Fibroblast of skin of left biceps (primary cell): ENCODE measurements at places on chromosomes 1 and 21.

DNA sequence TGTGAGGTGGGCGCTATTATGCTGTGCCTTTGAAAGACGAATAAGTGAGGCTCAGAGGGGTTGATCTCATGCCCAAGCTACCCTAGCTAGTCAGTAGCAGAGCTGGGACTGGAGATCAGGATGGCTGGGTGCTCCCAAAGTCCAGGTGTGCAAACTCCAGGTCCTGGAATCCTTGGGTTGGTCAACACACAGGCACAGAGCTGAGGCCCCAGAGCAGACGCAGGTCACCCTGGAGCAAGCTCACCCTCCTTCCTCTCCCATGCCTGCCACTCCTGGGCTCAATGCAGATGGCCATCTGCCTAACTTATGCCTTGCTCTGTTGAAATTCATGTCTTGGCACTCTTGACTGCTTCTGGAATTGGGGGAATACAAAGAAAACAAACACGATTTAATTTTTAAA lies 587.2 kb downstream of the PTPRU start:
- DNase-seq = no peak

DNA sequence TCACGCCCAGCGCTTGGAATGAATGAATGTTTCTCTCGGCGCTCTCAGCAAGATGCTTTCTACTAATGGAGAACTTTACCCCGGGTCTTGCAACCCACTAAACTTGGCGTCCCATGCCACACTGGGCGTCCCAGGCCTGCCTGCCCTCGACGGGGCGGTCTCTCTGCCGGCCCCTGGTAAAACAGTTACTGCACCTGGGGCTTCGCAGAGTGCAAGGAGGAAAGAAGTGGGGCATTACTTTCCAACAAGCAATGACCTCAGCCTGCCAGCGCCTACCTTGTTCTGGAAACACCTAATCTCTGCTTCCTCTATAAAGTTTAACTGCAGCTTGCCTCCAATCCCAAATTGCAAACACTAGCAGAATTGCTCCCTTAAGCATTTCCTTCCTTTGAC lies 27.8 kb upstream of the NFIA start:
- DNase-seq = no peak

- DNase-seq = peak; percentile 84
Observed at GRCh38 chr1:64223329-64224151, 20.1 kb downstream of the UBE2U start.

DNA sequence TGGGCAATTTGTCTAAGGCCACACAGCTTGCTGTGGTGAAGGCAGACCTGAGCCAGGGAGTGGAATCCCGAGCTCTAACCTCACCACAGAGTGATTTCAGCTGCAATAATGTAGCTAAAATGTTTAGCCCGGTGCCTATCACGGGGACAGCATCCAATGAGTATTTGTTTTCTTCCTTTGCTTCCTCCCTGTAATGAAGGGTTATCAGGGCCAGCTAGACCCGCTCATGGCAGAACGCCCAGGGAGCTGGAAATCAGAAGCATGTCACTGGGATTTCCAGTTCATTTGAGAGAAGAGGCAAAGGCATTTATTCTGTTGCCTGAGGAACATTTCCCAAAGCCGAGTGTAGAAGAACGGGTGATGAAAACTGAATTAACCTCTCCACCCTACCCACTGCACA lies 183.1 kb downstream of the ZSCAN20 start:
- DNase-seq = no peak

GRCh38 chr1:230072296-230072695 lies 5.3 kb downstream of the GALNT2 start:
- no peak for DNase-seq

GRCh38 chr1:93501399-93501798 lies 53.5 kb downstream of the FNBP1L start:
- DNase-seq = no peak

GRCh38 chr1:176843352-176844297 lies 320.9 kb downstream of the ASTN1 start:
- DNase-seq = peak; percentile 32

DNA sequence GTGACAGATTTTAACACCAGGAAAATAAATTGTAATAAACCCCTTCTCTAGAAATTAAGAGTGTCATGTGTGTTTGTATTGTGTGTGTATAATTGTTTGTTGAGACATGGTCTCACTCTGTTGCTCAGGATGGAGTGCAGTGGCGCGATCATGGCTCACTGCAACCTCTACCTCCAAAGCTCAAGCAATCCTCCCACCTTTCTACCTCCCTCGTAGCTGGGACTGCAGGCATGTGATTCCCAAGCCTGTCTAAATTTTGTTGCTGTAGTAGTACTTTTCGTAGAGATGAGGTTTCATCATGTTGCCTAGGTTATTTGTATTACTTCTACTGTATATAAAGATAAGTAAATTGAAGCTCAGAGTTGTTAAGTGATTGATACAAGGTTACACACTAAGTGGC lies 68.5 kb upstream of the RAVER2 start:
- DNase-seq = no peak

- DNase-seq = no peak
Observed at GRCh38 chr1:105087506-105087905, 1337.8 kb downstream of the AMY1C start.

DNA sequence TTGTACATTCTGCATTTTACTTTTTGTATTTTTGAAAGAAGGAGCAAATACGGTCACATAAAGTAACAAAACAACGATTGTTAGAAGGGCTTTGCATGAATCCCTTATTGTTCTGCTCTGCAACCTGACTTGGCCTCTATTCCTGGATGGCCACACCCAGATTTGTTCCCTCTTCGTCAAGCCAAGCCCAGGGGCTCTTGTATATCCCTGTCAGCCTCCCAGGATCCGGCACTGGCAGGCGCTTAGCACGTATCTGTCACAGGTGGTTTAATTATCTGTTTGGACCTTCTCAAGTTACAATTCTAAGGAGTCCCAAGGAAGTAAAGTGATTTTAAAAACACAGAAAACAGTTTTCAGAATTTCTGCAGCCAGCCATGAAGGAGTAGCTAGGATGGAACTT lies 28.0 kb downstream of the CRYAA start:
- no peak for DNase-seq

- no peak for DNase-seq
Observed at GRCh38 chr1:153428791-153429190, 12.5 kb downstream of the S100A7A start.

- DNase-seq = no peak
Observed at GRCh38 chr1:169460191-169460833, 25.4 kb downstream of the SLC19A2 start.

GRCh38 chr1:38344716-38345115 lies 298.1 kb upstream of the POU3F1 start:
- no peak for DNase-seq

DNA sequence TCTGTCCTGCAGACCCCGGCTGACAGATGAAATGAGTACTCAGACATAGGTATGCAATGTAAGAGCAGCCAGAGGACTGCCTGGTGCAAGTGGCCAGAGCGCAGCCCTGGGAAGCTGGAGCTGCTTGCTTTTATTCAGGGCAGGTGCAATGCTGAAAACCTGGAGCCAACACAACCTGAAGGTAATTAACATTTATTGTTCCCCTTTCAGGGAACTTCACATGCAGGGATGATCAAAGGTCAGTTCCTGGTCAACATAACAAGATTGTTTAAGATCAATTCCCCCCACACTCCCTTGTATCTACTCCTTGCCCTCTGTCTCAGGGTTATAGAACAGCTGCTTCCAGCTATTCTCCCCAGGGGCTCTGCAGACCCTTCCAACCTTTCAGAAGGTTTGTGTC lies 48.7 kb upstream of the PRELP start:
- no peak for DNase-seq

- no peak for DNase-seq
Observed at GRCh38 chr1:23638188-23638619, 53.4 kb upstream of the RPL11 start.

- DNase-seq = peak; percentile 38
Observed at GRCh38 chr1:6329851-6330250, 63.7 kb downstream of the ACOT7 start.

- DNase-seq = no peak
Observed at GRCh38 chr1:234226819-234227165, 146.5 kb upstream of the COA6 start.

DNA sequence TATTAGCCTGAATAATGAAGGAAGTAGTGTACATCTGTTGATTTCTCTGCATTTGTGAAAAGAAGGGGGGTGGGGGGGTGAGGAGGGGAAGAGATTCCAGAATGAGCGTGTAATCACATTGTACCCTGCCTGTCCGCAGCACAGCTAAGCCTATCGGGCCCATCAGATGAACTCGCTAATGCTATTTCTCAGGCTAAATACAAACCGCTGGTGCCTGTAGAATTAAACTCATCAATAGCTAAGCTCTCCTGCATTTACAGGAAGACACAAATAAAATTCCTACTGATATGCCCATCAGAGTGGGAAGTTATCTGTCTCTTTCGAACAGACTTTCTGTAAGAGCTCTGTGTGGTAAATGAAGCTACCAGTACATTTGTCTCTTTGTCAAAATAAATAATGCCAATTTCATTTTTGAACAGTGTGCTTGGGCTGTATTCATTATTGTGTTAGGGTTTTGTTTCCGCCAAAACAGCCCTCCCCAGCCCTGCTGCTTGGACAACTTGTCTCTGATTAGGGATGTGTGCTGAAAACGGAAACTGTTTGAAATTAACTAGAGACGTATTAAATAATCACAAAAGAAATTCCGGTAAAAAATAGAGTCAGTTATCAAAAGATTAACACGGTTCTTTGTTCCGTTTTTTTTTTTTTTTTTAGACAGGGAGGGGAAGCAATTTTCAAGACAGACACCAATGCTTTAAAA lies 305.4 kb downstream of the TTLL7 start:
- DNase-seq = no peak

GRCh38 chr1:52852854-52853253 lies 10.3 kb downstream of the ZYG11A start:
- no peak for DNase-seq

GRCh38 chr1:2458687-2459086 lies 17.4 kb upstream of the PLCH2 start:
- DNase-seq = no peak

DNA sequence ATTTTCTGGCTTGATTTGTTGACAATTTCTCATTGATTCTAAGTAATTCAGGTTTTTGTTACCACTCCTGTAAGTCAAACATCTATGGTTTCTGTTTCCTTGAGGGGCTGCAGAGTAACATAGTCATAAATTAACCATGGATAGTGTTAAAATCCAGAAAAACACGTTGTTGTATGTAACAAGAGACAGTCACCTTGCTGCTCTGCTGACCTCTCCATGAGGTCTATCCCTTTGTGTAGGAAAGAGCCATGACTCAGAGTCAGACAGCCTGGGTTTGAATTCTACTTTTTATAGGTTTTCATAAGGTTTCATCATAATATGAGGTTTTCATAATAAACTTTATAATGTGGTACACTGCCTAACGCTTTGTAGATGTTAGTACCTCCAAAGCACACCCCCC lies 27.6 kb upstream of the NBL1 start:
- DNase-seq = peak; percentile 52

- DNase-seq = no peak
Observed at GRCh38 chr1:205243350-205244191, 15.8 kb downstream of the TMCC2 start.

- no peak for DNase-seq
Observed at GRCh38 chr1:217273866-217274265, 357.0 kb downstream of the GPATCH2 start.

DNA sequence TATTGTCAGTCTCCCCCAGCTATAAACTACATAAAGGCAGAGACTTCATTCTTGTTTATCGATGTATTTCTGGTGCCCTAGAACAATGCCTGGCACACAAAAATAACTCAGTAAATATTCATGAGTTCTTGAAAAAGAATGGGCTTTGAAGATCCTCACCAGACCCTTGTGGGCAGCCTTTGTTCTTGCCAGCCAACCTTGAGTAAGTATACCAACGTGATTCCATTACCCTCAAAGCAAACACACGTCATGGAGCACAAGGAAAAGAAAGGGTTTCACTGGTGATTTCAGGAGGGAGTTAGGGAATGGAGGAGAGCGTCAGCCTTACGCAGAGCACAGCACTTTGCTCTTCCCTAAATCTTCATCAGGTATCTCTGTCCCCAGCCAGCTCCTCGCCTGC lies 29.4 kb downstream of the NMNAT2 start:
- no peak for DNase-seq

GRCh38 chr1:44717653-44718052 lies 13.3 kb downstream of the RNU5D-1 start:
- DNase-seq = no peak

DNA sequence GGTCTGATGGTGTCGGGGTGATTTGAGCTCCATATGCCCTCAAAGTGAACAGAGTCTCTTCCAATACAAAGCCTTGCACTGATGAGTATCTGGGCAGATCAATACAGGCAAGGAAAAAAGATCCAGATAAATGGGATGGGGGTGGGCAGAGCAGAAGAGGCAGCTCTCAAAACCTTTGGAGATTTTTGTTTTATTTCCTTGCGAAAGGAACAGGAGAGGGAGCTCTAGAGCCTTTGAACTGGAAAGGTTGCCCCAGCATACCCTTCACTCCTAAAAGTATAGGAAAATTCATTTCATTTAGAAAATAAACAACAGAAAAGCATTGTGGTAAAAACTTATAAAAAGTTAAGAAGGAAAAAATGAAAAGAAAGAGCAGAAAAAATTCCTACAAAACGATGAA lies 31.4 kb upstream of the OLIG2 start:
- no peak for DNase-seq

DNA sequence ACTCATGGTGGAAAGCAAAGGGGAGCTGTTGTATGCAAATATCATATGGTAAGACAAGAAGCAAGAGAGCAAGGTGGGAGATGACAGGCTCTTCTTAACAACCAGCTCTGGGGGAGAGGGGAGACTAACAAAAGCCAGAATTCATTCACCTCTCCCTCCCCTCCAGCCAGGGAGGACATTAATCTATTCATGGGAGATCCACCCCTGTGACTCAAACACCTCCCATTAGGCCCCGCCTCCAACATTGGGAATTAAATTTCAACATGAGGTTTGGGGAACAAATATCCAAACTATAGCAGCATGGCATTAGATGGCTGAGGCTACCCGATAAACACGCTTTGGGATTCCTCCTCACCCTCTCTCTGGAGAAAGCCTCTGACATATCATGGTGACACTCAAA lies 210.6 kb downstream of the RHOU start:
- no peak for DNase-seq

- no peak for DNase-seq
Observed at GRCh38 chr1:204466416-204467405, 27.9 kb downstream of the PIK3C2B start.
